ENCODE measurements at places on chromosomes 1 and 21. TPM values are rescaled to one million over a fixed set of nuclear protein-coding genes. Genes with fewer than 3 reads are reported as not detected.

DNA sequence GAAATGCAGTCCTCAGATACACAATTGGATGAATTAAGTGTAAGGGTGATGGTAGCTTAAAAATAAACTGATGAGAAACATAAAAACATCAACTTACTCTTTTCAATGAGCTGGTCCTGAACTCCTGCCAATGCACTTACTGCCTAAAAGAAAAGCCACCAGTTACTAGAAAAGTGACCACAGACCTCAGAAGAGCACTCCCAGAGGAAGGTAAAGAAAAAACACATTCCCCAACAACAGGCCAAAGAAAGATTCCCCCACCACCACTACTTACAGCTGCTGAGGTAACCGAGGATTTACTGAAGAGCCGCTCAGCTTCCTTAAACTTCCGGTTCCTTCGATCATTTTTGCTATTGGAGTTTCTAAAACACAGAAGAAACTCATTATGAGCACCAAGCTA, 5.4 kb downstream of the MEAF6 start:
- peak; percentile 56 for DNase-seq
- no peaks in the 10 kb centered on the region for H3K27me3 ChIP-seq
- no peak overlapping the region for H3K27ac ChIP-seq
- H3K4me3 ChIP-seq: no peak overlapping the region

- peak; percentile 50 for DNase-seq
- H3K4me1 ChIP-seq: peaks cover 20% of the 10 kb centered on the region
- peak overlapping the region; percentile 80 for H3K4me3 ChIP-seq
Measured at GRCh38 chr1:231626951-231627614, 493 bp downstream of the DISC1 start.

DNA sequence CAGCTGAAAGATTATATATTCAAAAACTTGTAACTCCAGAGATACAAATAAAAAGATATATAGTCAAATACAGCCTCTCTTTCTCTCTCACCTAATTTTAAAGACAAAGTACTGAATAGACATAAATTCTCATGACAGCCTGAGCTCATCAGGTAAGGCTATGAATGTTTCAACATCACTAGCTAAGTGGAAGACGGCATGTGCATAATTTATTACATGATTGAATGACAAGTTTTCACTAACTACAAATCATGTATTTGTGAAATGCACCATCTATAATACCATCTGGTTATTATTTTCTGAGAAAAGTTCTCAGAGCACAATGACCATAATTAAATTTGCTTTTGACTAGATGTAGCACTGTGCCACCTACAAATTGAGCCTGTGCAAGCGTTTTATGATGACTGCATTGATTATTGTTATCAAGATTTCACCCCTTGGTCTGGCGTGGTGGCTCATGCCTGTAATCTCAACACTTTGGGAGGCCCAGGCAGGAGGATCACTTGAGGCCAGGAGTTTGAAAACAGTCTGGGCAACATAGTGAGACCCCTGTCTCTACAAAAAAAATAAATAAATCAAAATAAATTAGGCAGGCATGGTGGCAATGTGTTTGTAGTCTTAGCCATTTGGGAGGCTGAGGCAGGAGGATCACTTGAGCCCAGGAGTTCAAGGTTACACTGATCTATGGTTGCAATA, 128.2 kb downstream of the APP start:
- no peak overlapping the region for H3K4me3 ChIP-seq
- no peaks in the 10 kb centered on the region for H3K27me3 ChIP-seq
- peaks cover 15% of the 10 kb centered on the region for H3K4me1 ChIP-seq
- no peak for DNase-seq
- H3K27ac ChIP-seq: no peak overlapping the region

DNA sequence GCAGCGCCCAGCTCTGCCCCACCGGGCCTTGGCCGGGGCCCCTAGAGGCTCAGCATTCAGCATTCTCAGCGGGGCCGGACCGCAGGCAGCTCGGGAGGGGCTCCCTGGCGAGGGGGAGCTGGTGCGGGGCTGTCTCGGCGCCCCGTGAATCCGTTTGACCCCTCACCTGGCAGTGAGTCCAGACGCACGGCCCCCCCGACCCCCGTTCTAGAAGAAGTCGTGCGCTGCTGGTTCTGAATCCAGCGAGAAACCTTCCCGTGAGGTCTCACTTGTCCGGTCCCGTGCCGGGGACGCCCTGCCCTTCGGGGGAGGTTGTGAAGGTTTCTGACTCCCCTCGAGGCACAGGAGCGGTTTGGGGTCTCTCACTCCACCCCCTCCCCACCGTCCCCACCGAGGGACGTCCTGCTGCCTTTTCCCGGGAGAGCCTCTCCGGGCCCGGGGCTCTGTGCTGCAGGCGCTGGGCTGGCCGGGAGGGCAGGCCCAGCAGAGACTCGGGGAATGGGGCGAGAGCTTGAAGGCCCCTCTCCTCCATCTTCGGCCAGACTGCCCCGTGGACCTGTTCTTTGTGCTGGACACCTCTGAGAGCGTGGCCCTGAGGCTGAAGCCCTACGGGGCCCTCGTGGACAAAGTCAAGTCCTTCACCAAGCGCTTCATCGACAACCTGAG, 655 bp downstream of the COL6A1 start:
- H3K27ac ChIP-seq: peak overlapping the region; percentile 80
- H3K4me1 ChIP-seq: peaks cover 21% of the 10 kb centered on the region

- H3K27me3 ChIP-seq: peaks cover 62% of the 10 kb centered on the region
- peaks cover 7% of the 10 kb centered on the region for H3K4me1 ChIP-seq
- H3K27ac ChIP-seq: no peak overlapping the region
- no peaks in the 10 kb centered on the region for H3K36me3 ChIP-seq
- DNase-seq: peak; percentile 62
Measured at GRCh38 chr1:152107031-152107983, 7.9 kb downstream of the TCHH start.

- H3K4me3 ChIP-seq: no peak overlapping the region
- H3K4me1 ChIP-seq: no peaks in the 10 kb centered on the region
- no peak for DNase-seq
- H3K27ac ChIP-seq: no peak overlapping the region
- no peaks in the 10 kb centered on the region for H3K36me3 ChIP-seq
Measured at GRCh38 chr1:228511546-228512445, 24.6 kb downstream of the RNF187 start.

- H3K27me3 ChIP-seq: no peaks in the 10 kb centered on the region
- peaks cover 20% of the 10 kb centered on the region for H3K4me1 ChIP-seq
- no peak overlapping the region for H3K27ac ChIP-seq
Measured at GRCh38 chr1:107940701-107941100, 24.3 kb downstream of the VAV3 start.

- H3K27ac ChIP-seq: no peak overlapping the region
- no peaks in the 10 kb centered on the region for H3K27me3 ChIP-seq
- peaks cover 3% of the 10 kb centered on the region for H3K4me1 ChIP-seq
- no peak overlapping the region for H3K4me3 ChIP-seq
- H3K36me3 ChIP-seq: no peaks in the 10 kb centered on the region
- no peak for DNase-seq
Measured at GRCh38 chr1:89555550-89555949, 30.9 kb downstream of the LRRC8B start.

GRCh38 chr1:20474996-20475395, 11.0 kb downstream of the CAMK2N1 start:
- H3K36me3 ChIP-seq: no peaks in the 10 kb centered on the region
- no peak overlapping the region for H3K27ac ChIP-seq
- no peak overlapping the region for H3K4me3 ChIP-seq

- no peak overlapping the region for H3K27ac ChIP-seq
- peak; percentile 35 for DNase-seq
- H3K4me1 ChIP-seq: no peaks in the 10 kb centered on the region
- H3K4me3 ChIP-seq: no peak overlapping the region
Measured at GRCh38 chr1:19495799-19496526, 10.6 kb upstream of the CAPZB start.

- no peaks in the 10 kb centered on the region for H3K27me3 ChIP-seq
- no peaks in the 10 kb centered on the region for H3K36me3 ChIP-seq
- no peak overlapping the region for H3K27ac ChIP-seq
- H3K4me3 ChIP-seq: no peak overlapping the region
- H3K4me1 ChIP-seq: no peaks in the 10 kb centered on the region
- no peak for DNase-seq
Measured at GRCh38 chr1:13492711-13493110, 21.1 kb downstream of the LRRC38 start.

- no peak overlapping the region for H3K4me3 ChIP-seq
- no peaks in the 10 kb centered on the region for H3K4me1 ChIP-seq
- DNase-seq: peak; percentile 19
Measured at GRCh38 chr1:236137285-236137852, 5.0 kb upstream of the GPR137B start.

DNA sequence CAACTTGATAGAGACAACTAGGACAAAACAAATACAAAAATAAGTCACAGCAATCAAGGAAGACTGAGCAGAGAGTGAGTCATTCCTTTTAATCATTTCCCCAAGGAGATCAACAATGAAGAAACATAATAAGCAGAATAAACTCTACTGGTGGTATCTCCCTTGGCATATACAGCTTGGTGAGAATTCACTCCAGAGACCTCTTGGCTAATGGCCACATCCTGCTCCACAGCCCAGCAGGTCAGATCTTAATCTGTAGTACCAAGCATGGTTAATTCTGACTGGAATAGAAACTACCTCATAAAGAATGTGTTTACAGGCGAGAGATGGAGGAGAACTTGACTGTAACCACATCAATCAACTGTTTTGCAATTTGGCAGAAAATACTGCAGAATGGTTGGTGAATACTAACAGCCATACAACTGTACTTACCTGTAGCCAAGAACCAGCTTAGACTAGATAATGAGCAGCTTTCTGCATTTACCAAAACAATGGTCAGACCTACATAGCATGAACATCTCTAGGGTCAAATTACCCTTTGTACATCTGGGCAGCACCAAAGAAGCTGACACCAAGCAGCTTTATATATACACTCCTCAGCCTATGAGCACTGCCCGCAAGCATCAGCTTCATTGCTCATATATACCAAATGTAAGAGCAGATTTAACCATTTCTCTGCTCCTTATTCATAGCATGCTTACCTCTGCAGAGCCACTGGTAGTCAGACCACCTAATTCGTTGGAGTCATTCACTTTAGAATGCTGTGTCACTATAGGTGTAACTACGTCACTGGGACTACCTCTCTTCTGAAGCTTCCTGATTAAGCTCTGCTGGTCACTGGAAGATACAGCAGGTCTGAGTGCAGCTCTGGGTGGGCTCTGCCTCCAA, 51.0 kb downstream of the KIAA0319L start:
- H3K27me3 ChIP-seq: no peaks in the 10 kb centered on the region
- no peaks in the 10 kb centered on the region for H3K36me3 ChIP-seq
- DNase-seq: peak; percentile 83
- no peak overlapping the region for H3K4me3 ChIP-seq

DNA sequence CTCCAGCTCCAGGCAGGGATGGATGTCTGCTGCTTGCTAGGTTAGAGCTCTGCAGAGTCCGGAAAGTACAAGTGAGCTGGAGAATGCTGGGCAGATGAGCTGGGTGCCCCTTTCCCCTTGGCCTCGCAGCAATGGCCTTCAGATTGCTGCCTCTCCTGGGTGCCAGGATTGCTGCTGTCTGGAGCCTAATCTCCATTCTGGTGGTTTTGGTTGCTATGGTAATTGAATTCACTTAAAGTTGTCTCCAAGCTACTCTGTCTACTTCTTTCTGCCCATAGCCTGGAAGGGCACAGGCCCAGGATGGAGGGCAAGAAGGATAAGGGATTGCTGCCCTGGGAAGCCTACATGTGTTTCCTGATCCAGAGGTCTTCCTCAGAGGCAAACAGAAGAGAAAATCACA, 14.6 kb upstream of the KCND3 start:
- DNase-seq: no peak
- no peak overlapping the region for H3K27ac ChIP-seq
- no peak overlapping the region for H3K4me3 ChIP-seq
- peaks cover 18% of the 10 kb centered on the region for H3K27me3 ChIP-seq
- H3K36me3 ChIP-seq: no peaks in the 10 kb centered on the region

- DNase-seq: no peak
- H3K36me3 ChIP-seq: no peaks in the 10 kb centered on the region
- H3K4me1 ChIP-seq: no peaks in the 10 kb centered on the region
- no peak overlapping the region for H3K27ac ChIP-seq
Measured at GRCh38 chr1:37438869-37439343, 35.5 kb upstream of the ZC3H12A start.

- peak; percentile 81 for DNase-seq
- peaks cover 35% of the 10 kb centered on the region for H3K36me3 ChIP-seq
- H3K27ac ChIP-seq: peak overlapping the region; percentile 72
- peaks cover 5% of the 10 kb centered on the region for H3K4me1 ChIP-seq
- H3K4me3 ChIP-seq: no peak overlapping the region
Measured at GRCh38 chr1:10415211-10415930, 14.9 kb upstream of the CENPS start.

DNA sequence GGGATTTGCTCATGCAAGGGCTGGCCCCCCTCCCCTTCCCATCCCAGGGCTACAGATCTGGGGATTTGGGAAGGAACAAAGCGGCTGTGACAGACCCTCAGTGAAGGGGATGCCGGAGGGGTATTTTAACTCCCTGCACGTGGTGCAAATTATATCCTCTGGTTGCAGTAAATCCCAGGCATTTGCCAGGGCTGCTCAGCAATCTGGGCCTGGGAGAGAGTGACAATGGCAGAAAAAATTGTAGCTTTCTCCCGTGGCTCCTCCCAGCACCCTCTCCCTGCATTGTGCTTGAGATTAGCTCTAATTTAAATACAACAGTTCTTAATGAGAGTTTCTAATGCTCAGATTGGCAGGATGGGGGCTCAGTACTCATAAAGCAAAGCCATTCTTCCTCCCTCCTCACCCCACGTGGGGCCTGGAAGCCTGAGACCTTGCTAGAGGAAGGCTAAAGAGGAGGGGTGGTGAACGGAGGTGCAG, 129.9 kb upstream of the CD34 start:
- H3K27me3 ChIP-seq: no peaks in the 10 kb centered on the region
- H3K4me1 ChIP-seq: no peaks in the 10 kb centered on the region

The RPE65 gene
- polyA plus RNA-seq: not detected

The ACTL8 gene
- polyA plus RNA-seq: not detected

The EPHA8 gene
- not detected for polyA plus RNA-seq

The C1orf74 gene
- polyA plus RNA-seq: 1.4 TPM

The DOP1B gene
- 6.0 TPM for polyA plus RNA-seq

The SYCP1 gene
- not detected for polyA plus RNA-seq

The FAM167B gene
- polyA plus RNA-seq: 5.0 TPM

The SEC16B gene
- 1.8 TPM for polyA plus RNA-seq

The FCER1G gene
- not detected for polyA plus RNA-seq

The TEX35 gene
- not detected for polyA plus RNA-seq

Data from GM23248 (cell line).